SW 1271 (cell line): ENCODE measurements at places on chromosomes 13 and 19.

GRCh38 chr19:30667227-30667626 is 295.0 kb downstream of the ZNF536 start:
- no peak for DNase-seq

DNA sequence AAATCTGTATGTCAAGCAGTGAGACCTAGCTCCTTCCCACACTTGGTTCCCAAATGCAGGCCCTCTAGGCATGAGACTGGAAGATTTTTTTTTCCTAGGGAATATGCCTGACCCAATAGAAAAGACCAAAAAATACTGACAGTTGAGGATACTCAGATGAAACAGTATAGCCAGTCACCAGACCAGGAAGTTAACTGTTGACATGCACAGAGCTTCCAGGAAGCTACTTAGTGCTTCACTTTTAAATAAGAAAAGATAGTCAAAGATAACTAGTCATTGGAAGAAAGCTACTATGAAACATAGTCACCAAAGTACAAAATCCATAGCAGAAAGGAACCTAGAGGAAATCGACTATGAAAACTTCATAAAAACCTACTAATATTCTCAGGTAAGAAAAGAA is 32.3 kb downstream of the BRCA2 start:
- DNase-seq: no peak

DNA sequence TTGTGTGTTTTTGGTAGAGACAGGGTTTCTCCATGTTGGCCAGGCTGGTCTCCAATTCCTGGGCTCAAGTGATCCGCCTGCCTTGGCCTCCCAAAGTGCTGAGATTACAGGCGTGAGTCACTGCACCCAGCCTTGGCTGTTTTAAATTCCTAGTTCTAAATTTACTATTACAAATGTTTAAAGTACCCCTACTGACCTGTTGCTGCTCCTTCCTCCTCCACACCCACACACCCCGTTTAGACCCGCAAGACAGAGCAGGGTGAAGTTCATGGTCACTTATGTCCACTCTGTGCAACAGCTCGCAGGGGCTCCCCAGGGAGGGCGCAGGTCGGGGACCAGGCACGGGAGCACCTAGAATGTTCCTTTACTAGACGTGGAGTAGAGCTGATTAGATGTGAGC is 28.7 kb downstream of the TMEM161A start:
- DNase-seq: no peak

- DNase-seq: no peak
These were observed 17.6 kb downstream of the RANBP3 start for GRCh38 chr19:5960005-5961001.

DNA sequence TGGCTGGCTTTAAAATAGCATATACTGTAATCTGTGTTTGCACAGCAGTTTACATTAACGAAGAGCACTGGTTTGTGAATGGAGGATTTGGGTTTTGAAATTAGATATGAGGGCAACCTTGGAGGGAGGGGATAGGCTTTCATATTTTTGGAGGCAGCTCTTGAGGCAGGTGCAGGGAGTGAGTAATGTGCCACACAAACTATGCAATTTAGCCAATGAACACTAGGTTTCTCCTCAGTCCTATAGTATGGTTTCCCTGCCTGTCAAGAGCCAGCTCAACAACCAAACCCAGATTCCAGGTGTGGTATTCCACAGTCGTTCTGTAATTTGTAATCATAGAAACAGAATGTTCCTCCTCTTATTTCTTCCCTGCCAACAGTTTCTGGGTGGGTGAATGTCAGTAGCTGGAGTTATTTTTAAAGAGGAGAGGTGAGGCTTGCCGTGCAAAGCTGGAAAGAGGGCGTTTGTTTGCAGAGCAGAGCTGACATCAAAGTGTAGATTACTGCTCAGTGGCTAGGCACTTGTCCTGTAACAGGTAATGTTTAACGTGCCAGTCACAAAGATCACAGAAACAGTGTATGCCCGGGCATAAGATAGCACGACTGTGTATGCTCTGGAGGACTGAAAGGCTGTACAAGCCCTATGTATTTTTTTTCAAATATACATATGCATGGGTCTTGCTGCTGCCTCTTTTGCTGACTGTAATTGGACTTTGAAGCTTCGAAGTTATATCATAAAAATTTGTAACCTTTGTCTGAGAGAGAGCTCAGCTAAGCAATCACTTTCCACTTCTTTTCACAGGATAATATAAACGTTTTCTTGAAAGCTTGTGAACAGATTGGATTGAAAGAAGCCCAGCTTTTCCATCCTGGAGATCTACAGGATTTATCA is 124.2 kb downstream of the LMO7 start:
- no peak for DNase-seq

- DNase-seq: no peak
These were observed 73.7 kb upstream of the MEDAG start for GRCh38 chr13:30832377-30832776.

- DNase-seq: no peak
These were observed 232.2 kb downstream of the DLEU7 start for GRCh38 chr13:50611117-50611781.

DNA sequence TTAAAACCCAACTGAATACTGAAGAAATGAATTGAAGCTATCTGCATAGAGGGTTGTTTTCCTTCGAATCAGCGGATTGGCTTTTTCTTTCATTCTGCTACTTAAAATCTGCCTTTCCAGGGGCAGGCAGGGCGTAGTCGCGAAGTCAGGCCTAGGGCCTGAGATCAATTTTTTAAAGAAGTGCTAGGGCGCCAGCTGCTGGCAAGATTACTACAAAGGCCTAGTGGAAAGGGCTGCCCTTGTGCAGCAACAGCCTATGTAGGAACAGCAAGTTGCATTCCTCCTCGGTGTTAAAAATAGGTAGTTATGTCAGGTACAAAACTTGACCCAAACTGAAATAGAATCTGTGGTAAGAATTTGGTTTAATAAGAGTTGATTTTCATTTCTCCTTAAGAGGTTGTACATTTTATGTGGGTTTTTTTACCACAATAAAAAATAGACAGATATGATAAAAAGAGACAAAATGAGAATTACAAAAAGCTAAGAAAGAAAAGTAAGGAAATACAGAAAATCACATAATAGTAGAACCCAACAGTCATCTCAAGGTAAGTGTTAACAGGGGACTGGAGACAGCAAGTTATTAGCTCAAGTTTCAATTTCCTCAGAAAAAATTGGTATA is 9.5 kb upstream of the URAD start:
- DNase-seq: no peak

DNA sequence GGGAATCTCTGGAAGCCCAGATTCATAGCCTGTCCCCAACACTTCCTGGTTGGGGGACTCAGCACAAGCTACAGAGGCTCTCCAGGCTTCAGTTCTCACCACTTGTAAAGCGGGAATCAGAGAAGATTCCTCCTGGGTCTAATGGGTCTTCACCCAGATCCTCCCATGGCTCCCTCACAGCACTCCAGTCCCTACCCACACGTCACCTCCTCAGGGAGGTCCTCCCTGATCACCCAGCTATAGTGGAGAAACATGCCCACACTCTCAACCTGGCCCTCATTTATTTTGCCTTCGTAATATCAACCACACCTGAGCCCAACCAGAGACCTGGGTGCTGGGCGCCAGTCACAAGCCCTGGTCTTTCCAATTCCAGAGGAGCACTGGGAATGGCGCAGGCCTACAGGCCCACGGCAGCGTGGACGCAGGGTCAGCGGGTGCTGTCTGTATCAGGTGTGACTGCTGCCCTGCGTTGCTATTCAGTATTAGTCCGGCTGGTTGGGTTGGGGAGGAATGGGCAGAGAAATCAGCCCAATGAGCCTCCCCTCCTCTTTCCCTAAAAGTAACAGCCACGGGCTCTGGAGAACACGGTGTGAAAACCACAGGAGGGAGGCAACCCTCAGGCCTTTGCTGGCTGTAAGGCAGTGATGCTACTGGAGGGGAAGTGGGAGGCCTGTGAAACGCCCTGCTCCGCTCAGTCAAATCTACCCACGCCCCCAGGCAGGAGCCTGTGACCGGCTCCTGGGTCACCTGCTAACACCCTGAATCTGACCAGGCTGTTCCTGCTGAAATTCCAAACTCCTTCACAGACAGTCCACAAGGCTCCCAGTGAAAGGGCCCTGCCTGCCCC is 5.2 kb downstream of the AKT2 start:
- no peak for DNase-seq

- DNase-seq: no peak
These were observed 2.9 kb downstream of the KLF2 start for GRCh38 chr19:16327501-16327900.

DNA sequence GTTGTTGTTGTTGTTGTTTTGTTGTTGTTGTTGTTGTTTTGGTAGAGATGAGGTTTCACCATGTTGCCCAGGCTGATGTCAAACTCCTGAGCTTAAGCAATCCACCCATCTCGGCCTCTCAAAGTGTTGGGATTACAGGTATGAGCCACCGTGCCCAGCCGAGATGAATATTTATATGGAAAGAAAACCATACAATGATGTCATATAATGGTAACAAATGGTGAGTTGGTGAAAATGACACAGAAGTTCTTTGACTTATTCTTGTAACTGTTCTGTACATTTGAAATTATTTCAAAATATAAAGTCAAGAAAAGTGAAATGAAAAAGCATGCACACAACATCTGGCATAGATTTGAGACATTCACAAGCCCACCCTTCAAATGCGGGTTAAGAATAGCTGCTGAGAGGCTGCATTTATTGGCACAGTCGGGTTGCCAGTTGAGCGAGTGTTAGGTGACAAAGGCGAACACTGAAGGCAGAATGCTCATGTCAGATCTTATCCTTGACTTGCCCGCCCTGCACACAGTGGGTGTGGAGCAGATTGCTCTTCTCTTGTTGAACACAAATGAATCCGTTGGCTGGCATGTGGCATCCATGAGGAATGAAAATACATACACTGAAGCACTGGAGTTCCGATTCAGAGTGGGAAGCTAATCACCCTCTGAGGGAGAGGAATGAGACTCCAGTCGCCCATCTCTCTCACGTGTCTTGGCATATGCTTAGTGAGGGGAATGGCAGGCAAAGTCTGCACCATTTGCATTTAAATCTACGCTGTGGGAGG is 15.8 kb upstream of the UBE2S start:
- DNase-seq: no peak

DNA sequence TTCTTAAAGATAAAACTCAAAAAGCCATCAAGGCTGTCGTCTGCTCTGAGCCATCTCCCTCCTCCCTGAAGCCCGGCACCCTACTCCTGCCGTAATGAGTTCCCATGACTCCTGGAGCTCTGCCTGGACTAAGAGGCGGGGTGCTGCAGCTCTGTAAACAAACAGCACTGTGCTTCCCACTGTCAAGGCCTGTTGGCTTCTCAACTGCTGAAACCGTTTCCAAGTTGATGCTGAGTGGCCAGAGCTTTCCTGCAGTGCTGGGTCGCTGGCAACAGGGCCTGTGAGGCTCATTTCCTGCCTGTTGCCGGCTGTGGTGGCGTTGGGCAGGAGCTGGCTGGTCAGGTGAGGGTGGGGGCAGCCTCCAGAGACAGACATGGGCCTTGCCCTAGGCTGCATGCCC is 26.7 kb upstream of the ISYNA1 start:
- no peak for DNase-seq

- no peak for DNase-seq
These were observed 1435.2 kb downstream of the UQCRFS1 start for GRCh38 chr19:27777726-27778125.

GRCh38 chr13:90721937-90722336 is 625.5 kb upstream of the MIR17HG start:
- DNase-seq: no peak

GRCh38 chr13:108409730-108410129 is 140.2 kb downstream of the TNFSF13B start:
- no peak for DNase-seq

DNA sequence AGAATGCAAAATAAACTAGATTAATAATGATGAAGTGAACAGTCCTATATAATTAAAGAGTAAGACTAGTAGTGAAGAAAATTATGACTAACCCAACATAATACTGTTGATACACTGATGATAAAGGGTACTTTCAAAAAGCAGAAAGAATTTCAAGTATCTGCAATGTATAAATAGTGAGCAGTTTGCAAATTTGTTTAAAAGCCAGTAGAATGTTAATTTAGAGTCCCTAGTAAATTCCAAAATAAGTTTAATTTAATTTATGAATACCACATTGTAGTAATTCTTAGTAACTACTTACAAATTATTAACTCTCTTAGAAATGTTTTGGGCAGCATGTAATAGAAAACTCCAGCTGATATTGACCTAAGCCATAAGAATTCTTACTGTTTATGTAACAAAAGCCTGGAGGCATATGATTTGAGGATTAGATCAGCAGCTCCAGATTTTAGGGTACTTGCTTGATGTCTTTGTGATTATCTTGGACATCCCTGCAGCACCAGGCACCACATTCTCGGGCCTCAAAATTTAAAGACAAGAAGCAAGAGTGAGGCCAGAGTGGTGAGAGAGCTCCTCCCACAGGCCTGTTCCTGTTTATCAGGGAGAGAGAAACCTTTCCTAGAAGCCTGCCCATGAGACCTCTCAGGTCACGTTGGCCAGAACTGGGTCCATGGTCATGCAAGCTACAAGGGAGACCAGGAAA is 67.6 kb upstream of the TDRD3 start:
- DNase-seq: no peak

DNA sequence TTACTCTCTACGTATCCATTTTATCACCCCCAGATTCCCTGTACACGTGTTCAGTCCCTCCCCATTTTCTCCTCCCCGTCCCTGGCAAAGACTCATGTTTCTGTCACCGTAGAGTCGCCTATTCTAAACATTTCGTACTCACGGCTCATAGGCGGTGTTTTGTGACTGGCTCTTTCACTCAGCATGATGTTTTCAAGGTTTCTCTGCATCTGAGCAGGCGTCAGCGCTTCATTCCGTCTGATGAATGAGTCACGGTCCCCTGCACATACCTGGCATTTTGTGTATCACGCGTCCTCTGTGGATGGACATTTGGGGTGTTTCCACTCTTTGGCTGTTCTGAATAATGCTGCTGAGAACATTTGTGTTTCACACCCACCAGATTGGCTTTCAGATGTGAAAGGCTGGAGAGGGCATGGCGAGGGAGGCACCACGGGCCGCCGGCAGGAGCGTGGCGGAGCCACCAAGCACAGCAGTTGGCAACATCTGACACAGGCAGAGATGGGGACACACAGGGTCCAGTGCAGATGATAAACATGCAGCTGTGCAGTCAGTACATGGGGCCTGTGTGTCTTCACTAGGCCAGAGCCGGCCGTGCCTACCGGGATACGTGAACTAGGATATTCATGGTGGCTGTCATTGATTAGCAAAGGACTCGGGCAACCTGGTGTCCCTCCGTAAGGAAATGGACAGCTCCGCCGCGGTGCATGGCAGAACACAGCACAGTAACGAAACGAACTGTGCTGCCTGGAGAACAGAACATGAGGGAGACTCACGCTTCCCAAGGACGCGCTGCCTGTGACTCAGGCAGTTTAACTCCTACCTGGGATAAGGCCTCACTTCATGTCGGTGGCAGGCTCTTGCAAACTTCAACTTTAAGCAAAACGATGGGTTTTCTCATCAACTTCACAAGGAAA is 117.2 kb downstream of the ATP11A start:
- no peak for DNase-seq

- DNase-seq: no peak
These were observed 3.9 kb upstream of the EFNA2 start for GRCh38 chr19:1281569-1282287.

GRCh38 chr19:12913851-12914690 is 5.0 kb downstream of the SYCE2 start:
- no peak for DNase-seq

DNA sequence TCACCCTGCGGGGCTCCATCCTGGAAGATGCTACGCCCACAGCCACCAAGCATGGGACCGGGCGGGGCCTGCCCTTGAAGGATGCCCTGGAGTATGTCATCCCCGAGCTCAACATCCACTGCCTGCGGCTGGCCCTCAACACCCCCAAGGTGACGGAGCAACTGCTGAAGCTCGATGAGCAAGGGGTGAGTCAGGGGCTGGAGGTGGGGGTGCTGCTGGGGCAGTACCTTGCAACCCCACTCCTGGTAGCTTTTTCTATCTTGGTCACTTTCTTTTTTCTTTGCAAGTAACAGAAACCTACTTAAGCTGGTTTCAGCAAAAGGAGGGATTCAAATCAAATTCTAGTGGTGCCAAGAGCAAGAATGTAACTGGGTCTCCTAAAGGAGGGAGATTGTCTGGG is 124.1 kb downstream of the DPF1 start:
- no peak for DNase-seq
